ENCODE measurements at places on chromosomes 7 and 10.

GRCh38 chr7:29957521-29958310 lies 31.9 kb downstream of the SCRN1 start:
- DNase-seq = no peak

DNA sequence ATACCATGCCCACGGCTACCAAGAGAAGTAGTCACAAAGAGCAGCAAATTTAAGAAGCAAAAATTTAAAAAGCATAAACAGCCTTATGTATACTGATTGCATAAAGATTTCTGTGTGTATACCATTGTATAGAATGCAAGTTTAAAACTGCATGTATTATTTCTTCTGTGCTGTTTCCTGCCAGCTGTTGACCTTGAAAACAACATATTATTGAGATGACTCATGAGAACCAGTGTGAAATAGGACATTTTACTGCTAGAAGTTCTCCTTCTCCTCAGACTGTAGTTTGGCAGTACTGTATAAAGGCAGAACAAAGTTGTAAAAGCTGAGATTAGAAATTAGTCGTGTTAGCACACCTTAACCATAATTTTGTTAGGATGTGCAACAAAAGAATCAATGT lies 42.3 kb upstream of the SGCE start:
- peak; percentile 42 for DNase-seq

DNA sequence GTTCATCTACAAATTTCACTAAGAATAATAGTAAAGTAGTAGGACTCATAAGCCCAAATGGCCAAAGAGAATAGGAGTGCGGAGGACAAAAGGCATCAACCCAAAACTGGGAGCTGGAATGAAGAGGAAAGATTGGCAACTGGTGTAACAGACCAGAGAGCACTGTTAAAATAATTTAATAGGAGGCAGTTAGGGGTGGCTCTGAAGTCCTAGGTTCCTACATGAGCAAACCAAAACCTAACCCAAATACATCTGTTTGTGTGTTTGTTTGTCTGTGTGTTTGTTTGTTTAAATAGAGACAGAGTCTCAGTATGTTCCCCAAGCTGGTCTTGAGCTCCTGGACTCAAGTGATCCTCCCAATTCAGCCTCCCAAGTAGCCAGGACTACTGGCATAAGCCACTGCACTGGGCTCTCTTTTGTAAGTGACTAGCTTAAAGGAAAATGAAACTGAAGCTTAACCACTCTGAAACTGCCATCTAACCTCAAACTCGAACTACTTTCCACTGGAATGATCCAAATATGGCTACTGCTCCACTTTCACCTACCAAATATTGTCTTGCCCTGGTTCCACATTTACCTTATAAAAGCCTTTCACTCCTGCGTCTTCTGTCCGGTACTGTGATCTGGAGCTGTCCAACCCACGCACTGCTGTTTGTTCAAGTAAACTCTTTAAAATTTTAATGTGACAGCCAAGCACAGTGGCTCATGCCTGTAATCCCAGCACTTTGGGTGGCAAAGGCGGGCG lies 94.9 kb downstream of the AKR1D1 start:
- no peak for DNase-seq

GRCh38 chr10:117264782-117265181 lies 23.9 kb downstream of the SLC18A2 start:
- DNase-seq = no peak

- DNase-seq = peak; percentile 68
Measured at GRCh38 chr7:90271753-90272152, 26.8 kb downstream of the CFAP69 start.

DNA sequence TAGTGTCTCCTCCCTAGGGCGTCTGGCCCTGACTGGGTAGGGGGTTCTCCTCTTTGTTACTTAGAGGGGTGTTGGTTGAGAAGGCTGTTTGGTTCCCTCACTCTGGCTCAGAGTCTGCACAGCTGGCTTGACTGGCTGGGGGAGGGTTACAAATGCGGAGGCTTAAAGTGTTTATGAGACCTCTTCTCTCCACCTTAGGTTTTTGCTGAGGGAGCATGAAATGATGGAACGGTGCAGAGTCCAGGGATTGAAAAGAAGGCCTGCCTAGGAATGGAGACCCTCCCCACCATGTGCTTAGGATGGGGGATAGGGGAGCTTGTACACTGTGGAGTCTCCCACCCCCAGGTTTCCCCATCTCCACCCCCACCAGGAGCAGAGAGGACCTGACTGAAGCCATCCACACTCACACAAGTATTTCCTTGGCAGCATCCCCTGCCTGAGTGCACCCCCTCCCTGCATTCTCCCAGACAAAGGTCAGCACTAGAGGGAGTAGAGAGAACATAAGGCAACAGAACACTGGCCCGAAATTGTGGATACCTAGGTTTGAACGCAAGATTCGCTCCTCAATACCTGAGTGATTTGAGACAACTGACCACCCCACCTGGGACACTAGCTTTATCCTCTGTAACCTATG lies 1.7 kb upstream of the LDB1 start:
- no peak for DNase-seq

GRCh38 chr7:11192506-11192905 lies 218.8 kb downstream of the PHF14 start:
- peak; percentile 39 for DNase-seq

DNA sequence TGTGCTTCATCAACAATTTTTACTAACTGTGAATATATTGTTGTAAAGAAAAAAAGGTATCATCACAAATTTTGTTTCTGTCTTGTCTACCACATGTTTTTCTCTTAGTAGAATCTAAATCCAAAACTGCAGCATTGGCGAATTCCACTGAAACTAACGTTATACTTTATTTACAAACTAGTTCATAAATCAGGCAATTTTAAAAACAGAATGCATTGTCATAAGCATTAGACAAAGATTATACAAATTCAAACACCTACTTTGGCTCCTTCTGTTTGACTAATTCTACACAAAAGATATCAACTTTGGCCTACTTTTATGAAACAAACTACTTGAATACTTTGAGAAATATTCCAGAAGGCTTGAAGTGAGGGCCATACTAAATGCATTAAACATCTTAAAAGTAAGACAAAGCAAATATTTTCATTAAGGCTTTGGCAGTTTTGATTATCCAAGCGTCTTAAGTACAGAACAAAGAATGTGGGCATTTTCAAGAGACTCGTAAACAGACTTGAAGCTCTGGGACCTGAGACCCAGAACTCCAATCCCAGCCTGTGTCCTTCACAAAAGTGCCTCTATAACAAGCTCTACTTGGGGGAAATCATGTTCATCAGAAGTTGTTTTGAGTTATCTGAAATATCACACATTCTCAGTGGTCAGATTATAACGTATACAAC lies 81.0 kb downstream of the CPVL start:
- no peak for DNase-seq

GRCh38 chr7:106126170-106126938 lies 14.2 kb upstream of the SYPL1 start:
- DNase-seq = no peak

GRCh38 chr7:92916770-92917224 lies 80.4 kb upstream of the CDK6 start:
- DNase-seq = peak; percentile 67

DNA sequence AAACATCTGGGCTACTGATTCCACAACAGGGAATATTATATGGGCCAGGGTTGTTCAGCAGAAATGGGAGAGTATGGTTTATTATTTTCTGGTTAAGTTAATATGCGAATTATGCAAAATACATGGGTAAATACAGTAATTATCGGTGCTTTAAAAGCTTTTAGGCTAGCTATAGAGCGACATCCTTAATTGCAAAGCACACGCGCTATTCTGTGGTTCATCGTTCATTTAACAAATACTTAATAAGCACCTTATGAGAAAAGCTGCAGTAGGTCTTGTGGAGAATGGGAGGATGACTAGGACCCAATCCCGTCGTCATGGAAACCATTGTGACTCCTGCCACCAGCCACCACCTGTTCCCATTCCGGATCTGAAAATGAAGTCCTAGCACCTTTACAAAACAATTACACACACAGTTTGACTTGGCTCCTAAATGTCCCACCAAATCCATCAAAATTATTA lies 623 bp upstream of the CEP41 start:
- no peak for DNase-seq

GRCh38 chr10:11425676-11426075 lies 185.8 kb downstream of the USP6NL start:
- DNase-seq = no peak

GRCh38 chr10:94076325-94076841 lies 82.7 kb downstream of the PLCE1 start:
- DNase-seq = peak; percentile 54

DNA sequence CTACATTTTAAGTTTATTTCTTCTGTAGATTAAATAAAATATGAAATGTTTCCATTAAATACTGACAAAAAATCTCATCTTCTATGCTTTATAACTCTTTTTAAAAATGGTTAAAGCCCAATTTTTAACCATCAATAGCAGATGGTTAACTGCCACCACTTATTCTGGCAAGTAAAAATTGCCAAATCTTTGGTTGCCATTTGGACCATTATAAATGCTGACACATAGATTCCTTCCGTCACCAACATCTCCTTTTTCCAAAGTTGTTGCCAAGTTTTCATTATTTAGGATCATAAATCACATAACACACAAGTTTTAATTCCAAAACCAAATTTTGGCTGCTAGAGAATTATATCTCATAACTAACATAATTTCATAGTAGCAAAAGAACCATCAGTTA lies 1614.3 kb downstream of the REEP3 start:
- DNase-seq = no peak

DNA sequence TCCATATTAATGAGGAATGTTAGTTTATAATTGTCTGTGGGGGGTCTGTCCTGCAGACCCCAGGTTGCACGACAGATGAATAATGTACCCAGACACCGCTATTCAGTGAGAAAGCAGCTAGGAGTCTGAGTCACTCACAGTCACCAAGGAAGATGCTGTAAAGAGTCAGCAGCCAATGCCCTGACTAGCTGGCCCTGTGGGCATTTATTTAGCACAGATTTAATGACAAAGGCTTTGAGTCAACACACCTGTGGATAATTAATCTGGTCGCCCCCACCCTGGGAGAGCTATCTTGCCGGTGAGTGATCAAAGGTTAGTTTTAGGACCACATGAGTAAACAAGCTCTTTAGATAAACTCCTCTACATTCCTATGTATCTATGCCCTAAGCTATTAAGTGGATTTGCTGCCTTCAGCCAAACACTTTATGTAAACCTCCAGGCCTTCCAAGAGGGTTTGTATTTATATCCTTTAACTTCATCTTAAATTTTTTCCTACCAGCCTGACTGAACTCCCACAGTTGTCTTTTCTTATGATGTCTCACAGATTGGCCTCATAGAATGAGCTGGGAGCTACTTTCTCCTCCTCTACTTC lies 180.0 kb upstream of the ADCY1 start:
- no peak for DNase-seq

DNA sequence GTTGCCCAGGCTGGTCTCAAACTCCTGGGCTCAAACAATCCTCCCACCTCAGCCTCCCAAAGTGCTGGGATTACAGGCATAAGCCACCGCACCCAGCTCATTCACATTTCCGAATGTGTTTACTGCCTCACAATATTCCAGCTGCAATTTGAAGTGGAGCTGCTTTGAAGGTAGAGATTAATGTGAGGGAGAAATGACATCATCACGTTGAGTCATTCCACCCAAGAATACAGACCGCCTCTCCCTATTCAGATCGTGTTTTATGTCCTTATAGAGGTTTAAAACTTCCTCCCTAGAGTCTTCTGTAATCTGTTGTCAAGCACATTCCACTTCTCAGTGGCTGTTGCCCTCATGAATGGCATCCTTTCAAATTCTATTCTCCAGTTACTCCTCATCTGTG lies 100.4 kb upstream of the PDGFA start:
- no peak for DNase-seq

DNA sequence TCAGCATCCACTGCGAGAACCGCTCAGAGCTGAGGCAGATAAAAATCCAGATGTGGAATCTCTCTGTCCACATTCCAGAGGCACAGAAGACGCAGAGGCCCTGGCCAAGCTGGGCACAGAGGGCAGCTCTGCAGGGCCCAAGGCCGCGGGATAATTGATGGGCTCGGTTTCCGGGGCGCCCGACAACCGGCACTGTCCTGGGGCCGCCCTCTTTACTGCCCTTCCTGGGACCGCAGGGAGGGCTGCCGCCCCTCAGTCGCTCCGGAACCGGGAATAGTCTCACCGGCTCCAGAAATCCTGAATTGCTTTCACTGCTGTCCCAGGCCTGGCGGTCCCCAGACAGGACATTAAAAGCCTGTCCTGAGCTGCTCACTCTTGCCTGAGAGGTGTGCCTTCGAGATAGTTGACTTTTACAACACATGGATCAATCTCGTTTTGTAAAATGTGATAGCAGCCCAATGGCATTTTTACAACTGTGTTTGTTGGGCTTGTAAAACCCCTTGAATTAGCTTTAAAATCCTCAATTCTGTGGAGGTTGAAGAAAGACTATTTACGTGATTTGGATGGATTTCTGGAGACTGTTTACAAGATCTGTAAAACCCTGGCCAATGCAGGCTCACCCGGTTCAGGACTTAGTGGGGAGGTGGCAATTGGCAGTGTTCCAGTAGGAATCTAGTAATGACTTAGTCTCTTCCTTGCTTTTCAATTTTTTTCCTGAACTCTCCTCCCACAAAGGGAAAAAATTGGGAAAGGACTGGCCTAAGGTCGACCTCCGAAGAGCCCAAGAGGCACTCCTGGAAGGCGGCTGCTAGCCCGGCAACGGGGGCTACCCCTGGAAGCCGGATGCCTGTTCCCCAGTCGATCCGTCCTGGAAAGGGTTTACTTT lies 1.4 kb upstream of the HOXA6 start:
- no peak for DNase-seq

- DNase-seq = no peak
Measured at GRCh38 chr7:150994141-150994837, 3.5 kb downstream of the NOS3 start.

GRCh38 chr7:70570961-70571360 lies 561.0 kb upstream of the GALNT17 start:
- no peak for DNase-seq

GRCh38 chr7:96962221-96962885 lies 43.0 kb upstream of the DLX6 start:
- no peak for DNase-seq

- DNase-seq = no peak
Measured at GRCh38 chr7:32533276-32534029, 38.2 kb downstream of the AVL9 start.
